Bronchial epithelial cell (primary cell): ENCODE measurements at places on chromosomes 5 and 9. TPM values are rescaled to one million over a fixed set of nuclear protein-coding genes. Genes with fewer than 3 reads are reported as not detected.

Gene PCDHA1
- total RNA-seq, result under 0.01 TPM in 1 of 2 replicates, not detected in the other

Gene S1PR3
- 0.26 and 0.79 TPM in 2 replicates for total RNA-seq

Gene OGN
- total RNA-seq, result not detected in 2 replicates

Gene PCDHB16
- total RNA-seq, result under 0.01 TPM in 1 of 2 replicates, not detected in the other

Gene CDO1
- total RNA-seq, result not detected in 2 replicates

Gene PKN3
- total RNA-seq, result 1.5 and 2.1 TPM in 2 replicates
